ENCODE measurements at places on chromosomes 5 and 9.

DNA sequence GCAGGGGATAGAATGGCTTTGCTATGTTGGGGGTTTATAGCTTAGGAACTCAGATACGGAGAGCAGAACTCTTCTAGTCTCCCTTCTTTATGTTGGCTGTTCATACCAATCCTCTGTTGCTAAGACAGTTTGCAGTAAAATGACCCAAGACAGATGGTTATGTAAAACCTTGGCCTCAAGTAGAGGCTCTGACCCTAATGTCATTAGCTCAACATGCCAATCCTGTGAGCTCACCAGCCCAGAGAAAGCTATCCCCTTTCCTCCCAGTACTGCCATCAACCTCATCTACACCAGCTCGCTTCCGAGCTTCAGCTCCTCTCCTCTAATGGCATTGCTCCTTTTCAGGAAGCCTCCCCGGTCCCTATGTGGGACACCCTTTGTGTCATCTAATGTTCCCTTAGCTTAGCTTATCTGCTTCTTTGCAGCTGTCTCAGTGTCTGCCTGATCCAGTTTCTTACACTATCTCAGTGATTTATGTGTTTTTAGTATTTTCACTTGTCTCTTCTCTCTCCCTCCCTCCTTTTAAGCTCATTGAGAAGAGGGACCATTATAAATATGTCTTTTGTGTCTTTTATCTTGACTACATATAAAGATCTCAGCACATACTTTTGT, 281.3 kb upstream of the CLINT1 start:
- no peak for DNase-seq

DNA sequence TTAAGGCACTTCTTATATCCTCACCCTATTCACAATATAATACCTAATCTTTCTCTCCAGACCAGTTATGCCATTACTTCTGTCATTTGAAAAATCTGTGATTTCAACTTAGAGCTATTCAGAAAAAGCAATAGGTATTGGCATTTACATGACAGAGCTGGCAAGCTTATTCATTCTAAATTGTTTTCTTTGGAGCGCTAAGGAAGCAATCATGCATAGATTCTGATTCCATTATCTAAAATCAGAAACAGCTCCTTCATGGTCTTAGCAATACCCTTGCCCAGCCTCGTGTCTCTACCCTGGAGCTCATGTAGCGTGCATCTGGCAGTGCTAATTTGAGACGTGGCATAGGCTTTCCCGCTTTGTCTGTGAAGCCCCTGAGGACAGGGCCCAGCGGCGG, 4.5 kb downstream of the SLC1A1 start:
- DNase-seq = no peak

GRCh38 chr5:149380466-149381121, 1.5 kb upstream of the IL17B start:
- no peak for DNase-seq

DNA sequence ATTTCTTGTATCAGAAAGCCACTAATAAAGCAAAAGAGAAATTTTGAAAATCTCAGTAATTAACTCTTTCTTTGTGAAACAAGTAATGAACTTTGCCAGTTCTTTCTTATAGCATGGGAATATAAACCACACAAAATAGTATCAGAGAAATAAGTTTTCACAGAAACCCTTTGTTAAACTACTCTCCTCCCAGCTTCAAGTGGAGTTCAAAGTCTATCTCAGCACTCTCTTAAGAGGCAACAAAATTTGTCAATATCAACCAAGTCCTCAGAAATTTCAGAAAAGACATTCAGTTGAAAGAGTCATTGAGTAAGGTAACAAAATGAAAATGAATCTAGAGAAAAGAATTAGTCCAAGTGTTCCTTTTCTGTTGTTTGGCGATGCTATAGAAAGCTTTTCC, 89.3 kb downstream of the NTRK2 start:
- DNase-seq = no peak

DNA sequence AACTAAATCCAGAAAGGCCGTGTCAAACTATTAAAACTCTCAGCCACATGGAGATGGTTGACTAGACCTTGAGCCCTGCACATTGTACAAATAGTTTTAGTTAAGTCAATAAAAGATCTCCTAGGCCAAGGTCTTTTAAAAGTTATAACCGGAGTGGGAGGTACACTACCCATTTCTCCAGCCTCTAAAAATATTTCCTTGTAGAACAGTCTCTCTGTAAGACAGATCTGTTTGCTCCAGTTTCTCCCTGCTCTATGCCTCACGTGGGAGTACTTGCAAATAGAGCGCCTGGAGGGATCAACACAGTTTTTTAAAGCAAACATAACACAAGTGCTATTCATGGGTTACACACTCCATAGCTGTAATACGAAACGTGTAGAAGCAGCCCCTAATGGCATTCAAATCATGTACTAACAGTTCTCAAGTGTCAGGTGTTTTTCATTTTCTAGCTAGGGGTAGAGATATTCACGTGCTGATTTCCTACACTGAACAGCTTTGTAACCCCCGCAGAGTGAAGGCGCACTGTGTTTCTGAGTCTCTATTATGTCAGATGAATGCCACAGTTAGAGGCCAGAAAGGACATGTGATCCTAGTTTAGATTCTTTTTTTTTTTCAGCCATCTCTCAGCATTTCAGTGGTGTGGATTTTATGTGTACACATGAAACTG, 703.4 kb upstream of the GRAMD2B start:
- no peak for DNase-seq

DNA sequence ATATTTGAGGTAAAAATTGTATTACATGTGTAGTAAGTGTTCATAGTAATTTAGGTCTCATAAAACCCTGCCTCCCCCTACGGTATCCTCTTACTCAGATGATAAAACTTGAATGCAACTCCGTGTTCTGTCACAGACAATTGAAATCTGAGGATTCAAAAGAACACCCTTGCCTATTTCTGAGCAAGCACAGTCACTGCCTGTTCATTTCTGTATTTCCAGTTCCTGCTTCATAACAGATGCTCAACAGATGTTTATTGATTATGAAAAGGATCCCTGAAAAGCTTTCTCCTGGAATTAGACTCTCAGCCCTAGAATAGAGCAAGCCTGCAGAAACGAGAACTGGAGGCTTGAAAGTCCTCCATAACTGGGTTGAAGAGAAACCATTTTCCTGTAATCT, 144.1 kb upstream of the SPEF2 start:
- DNase-seq = no peak

Measured in activated CD8-positive, alpha-beta memory T cell treated with anti-CD3 and anti-CD28 coated beads for 48 hours (primary cell).